Stimulated activated CD8-positive, alpha-beta memory T cell treated with anti-CD3 and anti-CD28 coated beads, Interleukin-12 subunit alpha, Interleukin-12 subunit beta, amount 100 ng/mL, for 1 hour (primary cell): ENCODE measurements at places on chromosomes 16 and 17.

DNA sequence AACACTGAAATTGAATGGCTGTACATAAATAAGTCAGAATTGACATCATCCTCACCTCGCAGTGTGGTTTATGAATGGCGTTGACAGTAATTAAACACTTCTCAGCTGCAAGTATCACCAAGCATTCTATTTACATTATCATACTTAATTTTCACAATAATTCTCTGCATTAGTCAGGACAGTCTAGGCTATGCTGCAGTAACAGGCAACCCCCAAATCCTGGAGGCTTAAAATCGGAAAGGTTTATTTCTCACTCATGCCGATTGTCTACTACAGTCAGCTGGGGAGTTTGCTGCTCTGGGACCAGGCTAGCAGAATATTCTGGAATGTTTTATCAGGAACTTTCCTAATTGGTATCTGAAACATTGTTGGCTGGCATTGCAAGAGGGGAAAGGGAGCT is 493.2 kb upstream of the ERCC4 start:
- DNase-seq: no peak

- no peak for DNase-seq
Observed at GRCh38 chr17:2692781-2693135, 18.8 kb downstream of the CLUH start.

GRCh38 chr17:64319531-64319930 is 56.5 kb upstream of the TEX2 start:
- DNase-seq: no peak

GRCh38 chr17:81002409-81003361 is 11.0 kb downstream of the CHMP6 start:
- DNase-seq: no peak

- no peak for DNase-seq
Observed at GRCh38 chr17:39822051-39822451, 42.1 kb downstream of the IKZF3 start.

DNA sequence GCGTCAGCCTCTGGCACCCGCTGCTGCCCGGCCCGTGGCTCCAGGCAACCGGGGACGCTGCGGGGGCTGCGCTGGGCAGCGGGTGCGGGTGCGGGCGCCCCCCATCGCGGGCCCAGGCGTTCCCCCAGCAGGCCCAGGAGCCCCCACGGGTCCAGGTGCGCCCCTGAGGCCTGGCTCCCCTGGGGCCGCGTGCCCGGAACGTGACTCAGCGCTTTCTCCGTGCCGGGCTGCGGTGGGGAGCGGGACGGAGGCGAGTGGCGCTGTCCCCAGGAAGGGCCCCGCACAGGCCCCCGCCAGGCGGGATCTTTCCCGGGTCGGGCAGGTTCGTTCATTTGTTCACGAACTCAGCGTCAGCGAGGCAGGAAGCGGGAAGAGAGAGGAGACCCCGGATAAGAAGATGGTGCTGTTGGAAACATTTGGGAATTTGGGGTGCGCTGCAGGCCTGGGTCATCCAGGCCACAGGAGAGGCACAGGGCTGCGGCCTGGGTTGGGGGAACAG is 18.4 kb upstream of the EXOC7 start:
- no peak for DNase-seq

GRCh38 chr16:66228792-66229191 is 137.7 kb upstream of the CDH5 start:
- no peak for DNase-seq

- no peak for DNase-seq
Observed at GRCh38 chr17:10149573-10150399, 48.6 kb downstream of the GAS7 start.

- DNase-seq: no peak
Observed at GRCh38 chr16:4481963-4482362, 5.8 kb downstream of the HMOX2 start.

DNA sequence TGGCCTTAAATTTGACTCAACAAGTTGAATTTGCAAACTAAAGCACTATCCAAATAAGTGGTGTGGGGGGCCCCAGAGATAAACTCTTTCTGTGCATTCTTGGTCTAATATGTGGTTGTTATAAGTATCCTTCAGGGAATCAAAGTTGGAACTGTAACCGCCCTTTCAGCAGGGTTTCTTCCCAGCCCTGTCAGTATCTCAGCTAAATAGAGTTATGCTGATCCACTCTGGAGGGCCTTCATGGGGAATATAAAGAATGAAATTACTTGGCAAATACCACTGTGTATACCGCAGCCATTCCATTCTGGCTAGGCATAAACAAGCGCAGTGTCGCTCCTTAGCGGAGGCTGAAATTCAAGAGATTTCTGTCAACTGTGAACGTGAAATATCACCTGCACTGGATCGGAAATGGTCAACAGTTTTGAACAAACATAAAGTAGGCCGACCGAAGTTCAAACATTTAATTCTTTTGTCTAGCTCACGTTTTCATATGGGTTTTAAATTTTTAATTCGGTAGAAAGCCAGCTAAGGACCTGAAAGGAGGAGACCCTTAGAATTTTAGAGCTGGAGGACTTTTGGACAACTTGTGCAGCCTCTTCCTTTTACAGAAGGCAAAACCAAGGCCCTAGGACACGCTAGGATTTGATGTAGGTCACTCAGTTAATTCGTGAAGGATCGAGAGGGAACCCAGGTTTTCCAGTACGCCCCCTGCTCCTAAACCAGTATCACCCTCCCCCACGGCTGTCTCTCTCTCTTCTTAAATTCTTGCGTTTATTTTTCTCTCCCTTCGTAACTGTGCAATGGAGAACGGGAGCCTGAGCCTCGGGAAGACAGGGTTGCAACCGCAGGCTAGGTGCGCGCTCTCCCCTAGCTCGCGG is 74.7 kb downstream of the CHD9 start:
- DNase-seq: no peak

GRCh38 chr16:73713778-73714495 is 582.7 kb upstream of the PSMD7 start:
- no peak for DNase-seq

- no peak for DNase-seq
Observed at GRCh38 chr17:80873307-80873951, 118.2 kb upstream of the CHMP6 start.

- DNase-seq: no peak
Observed at GRCh38 chr17:33766721-33767120, 473.6 kb upstream of the ASIC2 start.

- DNase-seq: no peak
Observed at GRCh38 chr16:50001144-50001543, 23.9 kb upstream of the CNEP1R1 start.

DNA sequence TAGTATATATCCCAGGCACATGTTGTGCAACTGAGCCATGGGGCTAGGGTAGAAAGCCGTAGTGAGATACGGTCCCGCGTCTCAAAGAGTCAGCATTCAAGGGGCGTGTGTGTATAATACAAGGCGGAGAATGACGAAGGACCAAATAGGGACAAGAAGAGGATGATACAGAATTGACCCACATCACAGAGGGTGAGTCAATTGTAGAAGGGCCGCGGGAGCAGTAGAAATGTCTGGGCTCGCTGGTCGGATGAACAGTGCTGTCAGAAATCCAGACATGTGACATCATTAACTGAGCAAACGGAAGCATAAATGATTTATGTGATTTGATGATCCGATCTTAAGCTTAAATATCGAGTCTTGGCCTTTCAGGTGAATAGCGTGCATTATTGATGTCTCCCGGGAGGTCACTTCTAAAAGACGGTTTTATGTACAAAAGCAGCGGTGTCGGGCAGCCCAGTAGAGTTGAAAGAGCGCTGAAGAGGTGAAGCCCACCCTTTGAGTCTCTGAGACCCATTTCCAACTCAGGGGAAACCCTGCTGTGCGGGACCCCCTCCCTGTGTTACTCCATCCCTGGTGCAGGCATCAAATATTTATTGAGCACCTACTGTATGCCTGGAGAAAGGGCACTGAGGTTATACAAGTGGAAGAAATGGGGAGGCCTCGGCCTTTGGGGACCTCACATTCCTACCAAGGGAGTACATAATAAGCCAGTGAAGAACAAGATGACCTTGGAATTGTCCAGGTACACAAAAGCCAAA is 45.1 kb downstream of the ATP2C2 start:
- DNase-seq: no peak
